ENCODE measurements at places on chromosomes 2 and 18.
A peak's percentile ranks its signal among the peaks of the same experiment; 100 is the strongest.

DNA sequence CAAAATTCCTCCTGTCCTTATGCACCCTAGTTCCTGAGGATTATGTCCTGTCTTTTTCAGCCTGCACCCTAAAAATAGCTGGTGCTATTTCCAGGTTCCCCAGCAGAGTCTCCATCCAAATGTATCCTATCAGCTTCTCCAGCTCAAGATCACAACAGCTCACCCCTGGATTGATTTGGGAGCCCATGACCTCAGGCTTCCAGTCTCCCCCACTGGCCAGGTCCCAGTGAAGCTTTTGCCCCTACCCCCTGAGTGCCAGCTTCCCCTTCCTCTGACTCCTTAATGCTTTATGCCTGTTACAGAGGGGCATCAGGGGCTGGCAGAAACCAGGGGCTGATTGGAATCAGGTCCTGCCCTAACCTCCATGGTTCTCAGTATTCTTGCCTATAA, 76.9 kb upstream of the DAPL1 start:
- DNase-seq = no peak

- no peak for DNase-seq
These were observed 97.4 kb downstream of the DDX1 start for GRCh38 chr2:15688924-15689568.

GRCh38 chr2:170504810-170505145, 210.4 kb upstream of the SP5 start:
- no peak for DNase-seq

DNA sequence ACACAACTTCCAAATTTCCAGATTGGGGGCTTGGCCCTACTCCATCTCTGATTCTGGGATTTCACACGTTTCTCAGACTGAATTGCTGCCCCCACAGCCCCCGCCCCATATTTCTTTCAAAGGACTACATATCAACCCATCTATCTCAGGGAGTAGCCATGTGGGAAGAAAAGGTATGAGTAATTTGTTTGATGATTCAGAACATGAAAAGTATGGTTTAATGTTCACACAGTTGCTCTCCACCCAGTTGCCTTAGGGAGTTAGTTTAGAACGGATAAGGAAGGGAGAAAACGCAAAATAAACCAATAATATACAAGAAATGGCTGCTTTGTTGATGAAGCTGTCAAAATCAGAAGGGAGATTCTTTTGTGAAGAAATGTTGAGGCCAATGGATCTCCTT, 145.1 kb downstream of the PIEZO2 start:
- DNase-seq = no peak

GRCh38 chr18:24536326-24536725, 75.9 kb downstream of the HRH4 start:
- DNase-seq = no peak

DNA sequence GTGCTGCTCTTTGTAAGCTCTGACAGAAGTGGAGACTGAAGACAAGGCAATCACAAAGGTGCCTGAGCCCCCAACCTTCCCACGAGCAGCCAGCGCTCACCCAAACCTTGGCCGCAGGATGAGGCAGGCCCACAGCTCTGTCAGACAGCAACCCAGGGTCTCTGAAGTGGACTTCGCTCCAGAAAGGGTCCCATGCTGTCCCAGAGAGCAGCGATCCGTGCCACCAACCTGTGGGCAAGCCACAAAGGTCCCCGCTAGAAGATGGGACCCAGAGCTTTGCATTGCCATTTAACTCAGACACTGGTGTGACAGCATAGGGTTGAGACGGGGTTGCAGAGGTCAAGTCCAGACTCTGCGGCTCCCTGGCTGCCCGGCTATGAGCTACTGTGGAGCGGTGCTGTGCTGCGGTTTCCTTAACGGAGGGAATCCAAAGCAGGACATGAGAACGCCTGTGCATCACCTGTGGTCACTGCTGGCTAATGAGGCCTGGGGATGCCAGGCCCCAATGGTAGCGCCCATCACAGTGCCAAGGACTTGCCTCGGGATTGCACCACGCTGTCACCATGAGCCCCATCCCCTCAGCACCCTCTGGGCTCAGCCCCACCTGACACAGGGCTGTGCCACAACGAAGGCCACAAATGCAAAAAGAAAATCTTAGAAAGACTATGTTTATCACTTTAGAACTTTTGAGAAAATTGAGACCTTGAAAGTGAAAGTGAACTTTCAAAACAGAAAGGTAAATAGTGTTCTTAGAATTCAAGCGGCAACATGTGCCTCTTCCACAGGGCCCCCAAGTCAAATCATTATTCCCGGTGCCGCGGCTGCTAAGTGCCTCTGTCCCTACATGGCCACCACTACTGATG, 103.4 kb downstream of the HDAC4 start:
- no peak for DNase-seq

GRCh38 chr2:11784747-11785610, 38.5 kb downstream of the LPIN1 start:
- no peak for DNase-seq

DNA sequence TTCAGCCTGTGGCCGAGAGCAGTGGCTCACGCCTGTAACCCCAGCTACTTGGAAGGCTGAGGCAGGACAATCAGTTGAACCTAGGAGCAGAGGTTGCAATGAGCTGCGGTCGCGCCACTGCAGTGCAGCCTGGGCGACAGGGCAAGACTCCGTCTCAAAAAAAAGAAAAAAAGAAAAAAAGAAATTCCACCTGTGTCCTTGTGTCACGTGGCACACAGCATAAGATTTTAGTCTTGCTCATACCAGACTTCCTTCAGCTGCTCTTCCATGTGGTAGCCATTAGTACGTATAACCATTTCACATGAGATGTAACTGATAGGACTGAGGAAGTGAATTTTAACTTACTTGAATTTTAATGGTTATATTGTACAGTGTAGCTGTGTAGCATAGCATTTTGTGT, 4.0 kb downstream of the NOP58 start:
- no peak for DNase-seq

GRCh38 chr2:124683536-124684428, 658.7 kb downstream of the CNTNAP5 start:
- DNase-seq = peak; percentile 64

DNA sequence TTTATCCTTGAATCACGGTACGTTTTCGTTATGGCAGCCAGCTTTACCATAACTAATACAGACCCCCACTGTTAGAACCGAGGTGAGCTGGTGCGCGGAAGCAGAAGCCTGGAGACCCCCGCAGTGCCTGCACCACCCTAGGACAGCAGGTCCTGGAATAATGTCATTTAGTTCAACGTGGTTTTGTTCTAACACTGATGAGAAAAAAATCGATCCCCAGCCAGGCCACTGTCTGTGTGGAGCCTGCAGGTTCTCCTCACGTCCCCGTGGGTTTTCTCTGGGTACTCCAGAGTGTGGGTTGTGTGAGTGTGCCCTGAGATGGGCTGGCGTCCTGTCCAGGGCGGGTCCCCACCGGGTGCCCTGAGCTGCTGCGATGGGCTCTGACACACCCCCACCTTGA, 69.9 kb upstream of the ST3GAL5 start:
- no peak for DNase-seq

DNA sequence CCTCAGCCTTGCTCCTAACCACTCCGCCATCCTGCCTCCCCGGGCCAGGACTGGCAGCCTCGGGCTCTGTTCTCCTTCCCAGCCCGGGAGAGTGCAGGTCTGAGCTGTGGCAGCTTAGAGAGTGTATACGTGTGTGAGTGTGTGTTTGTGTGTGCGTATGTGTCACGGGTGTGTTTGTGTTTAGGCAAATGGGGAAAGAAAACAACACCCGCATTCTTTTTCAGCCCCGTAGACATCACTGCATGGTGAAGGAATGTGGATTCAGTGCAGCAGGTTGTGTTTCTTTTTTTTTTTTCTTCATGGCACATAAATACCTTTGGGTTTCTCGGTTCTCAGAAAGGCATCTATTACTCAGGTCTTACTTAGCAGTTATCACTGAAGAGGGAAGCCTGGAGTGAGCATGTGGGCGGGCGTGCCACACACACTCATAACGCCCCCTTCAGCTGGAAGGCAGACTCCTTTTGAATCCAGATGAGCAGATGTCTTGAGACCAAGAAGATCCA, 44.2 kb downstream of the GLI2 start:
- DNase-seq = no peak

- DNase-seq = no peak
These were observed 35.0 kb downstream of the EMILIN2 start for GRCh38 chr18:2881840-2882195.

GRCh38 chr2:54773838-54774237, 50.4 kb downstream of the EML6 start:
- no peak for DNase-seq

- DNase-seq = no peak
These were observed 31.1 kb downstream of the MYO7B start for GRCh38 chr2:127566576-127566975.

DNA sequence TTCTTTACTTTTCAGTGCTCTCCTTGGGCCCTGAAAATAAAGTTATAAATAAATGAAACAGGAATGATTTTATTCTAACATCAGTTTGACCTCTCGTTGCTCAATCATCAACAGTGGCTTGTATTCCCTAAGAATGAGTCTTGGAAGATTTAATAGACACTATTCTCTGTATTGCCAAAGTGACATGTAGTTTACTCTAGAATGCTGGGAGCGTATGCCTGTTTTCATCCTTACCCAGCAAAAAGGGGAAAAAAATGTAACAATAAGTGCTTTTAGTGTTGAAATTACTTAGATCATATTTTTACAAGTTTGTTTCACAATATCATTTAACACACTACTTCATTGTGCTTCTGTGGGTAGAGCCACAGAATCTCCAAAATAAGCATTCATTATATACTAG, 240.6 kb upstream of the CWC22 start:
- DNase-seq = no peak

- DNase-seq = peak; percentile 48
These were observed 786 bp downstream of the TET3 start for GRCh38 chr2:73985308-73986084.

- no peak for DNase-seq
These were observed 83.0 kb upstream of the CHRNA1 start for GRCh38 chr2:174846941-174847938.

DNA sequence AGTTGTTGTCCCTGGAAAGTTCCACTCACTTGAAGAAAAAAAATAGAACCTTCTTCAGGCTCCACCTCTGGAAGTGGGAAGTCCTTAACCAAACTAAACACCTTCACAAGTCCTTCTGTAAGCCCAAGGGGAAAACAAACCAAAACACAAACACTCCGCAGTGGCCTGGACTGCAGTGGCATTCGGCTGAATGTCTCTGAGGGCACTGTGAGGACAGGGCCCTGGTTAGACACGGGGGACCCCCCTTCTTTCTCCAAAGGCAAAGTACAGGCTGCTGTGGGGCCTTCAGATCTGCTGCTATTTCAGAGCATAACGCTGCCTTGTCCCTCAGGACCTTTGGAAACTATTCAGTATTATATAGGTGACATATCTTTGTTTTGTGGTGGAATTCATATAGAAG, 28.1 kb downstream of the FOSL2 start:
- no peak for DNase-seq

DNA sequence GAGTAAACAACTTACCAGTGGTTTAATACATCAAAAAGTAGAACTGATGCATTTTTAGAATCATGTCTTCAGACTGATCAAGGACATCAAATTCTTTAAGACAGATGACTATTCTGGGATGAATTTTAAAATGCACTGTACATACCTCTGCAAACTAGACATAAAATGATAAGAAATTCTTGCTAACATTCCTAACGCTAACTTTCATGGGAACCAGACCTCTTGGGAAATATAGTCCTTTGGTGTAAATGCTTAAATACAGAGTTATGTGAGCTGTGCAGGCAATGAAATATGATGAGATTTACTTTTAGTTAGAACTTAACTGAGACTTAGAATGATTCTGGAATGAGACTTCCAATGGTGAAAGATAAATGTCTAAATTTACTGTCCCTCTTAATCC, 562.0 kb downstream of the NR4A2 start:
- no peak for DNase-seq

GRCh38 chr2:194621945-194622344, 1035.1 kb upstream of the SLC39A10 start:
- DNase-seq = no peak

Measured in COR-L47 (cell line).